ENCODE measurements at places on chromosomes 3 and 15. TPM values are rescaled to one million over a fixed set of nuclear protein-coding genes. Genes with fewer than 3 reads are reported as not detected.

DNA sequence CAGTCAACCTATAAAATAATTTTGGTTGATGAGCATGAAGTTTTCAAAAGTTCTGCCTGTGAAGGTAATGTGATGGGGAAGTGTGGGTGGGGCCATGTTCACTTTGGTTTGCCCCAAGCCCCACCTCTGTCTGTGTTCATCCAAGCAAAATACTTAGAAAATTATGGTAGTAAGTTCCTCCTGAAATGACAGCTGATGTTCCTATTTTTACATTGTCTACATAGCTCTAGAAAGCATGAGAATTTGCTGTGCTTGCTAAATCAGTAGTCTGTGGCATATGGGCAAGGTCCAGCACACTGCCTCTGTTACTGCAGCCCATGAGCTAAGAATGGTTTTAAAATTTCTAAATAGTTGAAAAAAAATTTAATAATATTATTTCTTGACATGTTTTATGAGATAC, 21.9 kb upstream of the CP start:
- no peak overlapping the region for H3K27ac ChIP-seq
- no peak for DNase-seq
- no peaks in the 10 kb centered on the region for H3K36me3 ChIP-seq
- H3K27me3 ChIP-seq: no peaks in the 10 kb centered on the region

DNA sequence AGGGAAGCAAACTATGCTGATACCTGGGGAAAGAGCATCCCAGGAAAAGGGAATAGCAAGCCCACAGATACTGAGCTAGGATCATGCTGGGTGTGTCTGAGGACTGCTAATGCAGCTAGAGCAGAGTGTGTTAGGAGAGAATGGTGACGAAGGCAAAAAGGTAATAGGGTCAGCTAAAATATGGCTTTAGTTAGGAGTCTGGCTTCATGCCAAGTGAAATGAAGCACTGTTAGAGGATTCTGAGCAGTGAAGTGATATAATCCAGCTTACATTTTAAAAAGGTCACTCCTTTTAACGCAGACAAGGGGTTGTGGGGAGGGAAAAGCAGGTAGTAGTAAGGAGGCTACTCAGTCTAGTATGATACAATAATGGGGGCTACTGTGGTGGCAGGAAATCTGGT, 30.4 kb downstream of the SECISBP2L start:
- no peak overlapping the region for H3K27ac ChIP-seq
- peaks cover 61% of the 10 kb centered on the region for H3K36me3 ChIP-seq
- no peaks in the 10 kb centered on the region for H3K4me1 ChIP-seq
- H3K4me3 ChIP-seq: no peak overlapping the region

DNA sequence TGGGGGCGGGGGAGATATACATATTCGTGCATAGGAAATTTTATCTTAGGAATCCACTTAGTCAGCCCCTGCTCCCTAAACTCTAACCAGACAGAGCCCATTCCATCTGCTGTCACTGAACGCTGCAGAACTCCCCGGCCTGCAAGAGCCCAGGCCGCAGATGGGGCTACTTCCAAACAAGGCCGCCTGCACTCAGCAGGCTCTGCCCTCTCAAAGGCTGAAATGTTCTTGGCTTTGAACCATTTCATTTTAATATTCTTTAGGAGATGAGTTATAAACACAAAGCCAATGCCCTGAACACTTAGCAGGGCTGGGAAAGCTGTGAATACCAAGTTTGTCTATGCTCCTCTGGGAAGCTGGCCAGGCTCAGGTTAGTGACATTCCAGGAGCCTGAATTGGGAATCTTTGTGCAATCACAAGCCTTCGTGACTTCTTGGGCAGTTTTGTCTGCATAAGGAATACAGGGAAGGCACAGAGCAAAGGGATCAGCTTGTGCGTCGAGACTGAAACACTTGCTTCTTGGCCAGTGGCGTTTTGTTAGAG, 65.0 kb downstream of the SYNM start:
- no peak overlapping the region for H3K4me3 ChIP-seq
- peaks cover 3% of the 10 kb centered on the region for H3K36me3 ChIP-seq
- H3K27me3 ChIP-seq: no peaks in the 10 kb centered on the region
- H3K4me1 ChIP-seq: peaks cover 8% of the 10 kb centered on the region

GRCh38 chr15:93299675-93300074, 210.7 kb upstream of the RGMA start:
- H3K36me3 ChIP-seq: no peaks in the 10 kb centered on the region
- no peak for DNase-seq
- H3K4me3 ChIP-seq: no peak overlapping the region
- H3K27me3 ChIP-seq: no peaks in the 10 kb centered on the region

DNA sequence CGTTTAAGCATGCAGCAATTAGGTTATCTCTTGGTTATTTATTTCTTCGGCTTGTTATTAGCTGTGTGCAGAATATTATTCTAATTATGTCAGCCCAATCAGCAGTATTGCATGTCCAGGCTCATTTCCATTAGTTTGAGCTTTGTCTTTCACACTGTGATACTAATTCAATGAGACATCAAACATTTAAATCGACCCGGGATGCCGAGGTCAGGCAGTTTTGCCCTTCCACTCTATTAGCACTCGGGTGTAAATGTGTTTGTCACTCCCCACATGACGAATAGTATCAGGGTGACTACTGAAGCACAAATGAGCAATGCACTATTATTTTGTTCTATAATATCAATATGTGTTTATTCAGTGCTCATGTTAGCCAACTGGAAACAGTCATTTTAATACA, 170.9 kb downstream of the ANXA2 start:
- no peak overlapping the region for H3K27ac ChIP-seq
- no peaks in the 10 kb centered on the region for H3K27me3 ChIP-seq
- DNase-seq: no peak
- no peaks in the 10 kb centered on the region for H3K36me3 ChIP-seq

DNA sequence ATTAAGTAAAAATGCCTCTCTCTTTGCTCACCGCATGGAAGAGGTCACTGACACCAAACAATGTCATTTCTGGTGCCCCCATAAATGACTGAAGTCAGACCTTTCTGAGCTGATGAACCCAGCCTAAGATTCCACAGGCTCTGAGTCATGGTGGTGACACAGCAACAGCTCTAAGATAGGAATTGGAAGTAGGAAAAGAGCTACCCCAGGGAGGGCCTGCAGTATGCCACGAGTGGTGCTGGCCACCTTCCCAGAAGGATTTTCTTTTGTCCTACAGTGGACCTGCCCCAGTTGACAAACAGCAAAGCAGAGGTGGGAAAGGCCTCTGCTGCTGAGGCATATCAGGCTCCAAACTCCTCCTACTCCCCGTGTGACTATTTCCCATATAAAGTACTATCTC, 208.1 kb downstream of the MINAR1 start:
- H3K27me3 ChIP-seq: no peaks in the 10 kb centered on the region
- no peaks in the 10 kb centered on the region for H3K4me1 ChIP-seq
- H3K4me3 ChIP-seq: no peak overlapping the region
- H3K27ac ChIP-seq: no peak overlapping the region
- DNase-seq: no peak
- H3K36me3 ChIP-seq: no peaks in the 10 kb centered on the region

DNA sequence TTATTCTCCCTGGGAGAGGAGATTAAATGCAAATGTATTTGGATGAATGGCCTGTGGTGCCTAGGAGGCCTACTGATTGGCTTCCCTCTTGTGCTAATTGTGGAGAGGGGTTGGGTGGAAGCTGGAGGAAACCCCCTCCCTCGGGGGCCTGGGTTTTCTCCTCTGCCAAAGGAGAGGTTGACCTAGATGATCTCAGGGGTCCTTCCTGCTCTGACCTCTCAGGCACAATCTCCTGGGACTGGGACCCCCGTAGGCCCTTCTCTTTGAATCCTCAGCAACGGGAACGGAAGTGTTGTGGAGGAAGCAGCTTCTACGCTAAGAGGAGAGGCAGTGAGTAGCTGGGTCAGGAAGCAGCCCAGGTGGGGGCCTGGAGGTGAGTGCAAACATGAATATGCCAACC, 40.5 kb upstream of the MAGEF1 start:
- no peak overlapping the region for H3K27ac ChIP-seq
- H3K4me3 ChIP-seq: no peak overlapping the region
- peaks cover under 1% of the 10 kb centered on the region for H3K4me1 ChIP-seq
- no peak for DNase-seq

GRCh38 chr15:62805502-62805901, 237.0 kb upstream of the TPM1 start:
- H3K36me3 ChIP-seq: peaks cover 75% of the 10 kb centered on the region
- DNase-seq: no peak
- no peaks in the 10 kb centered on the region for H3K27me3 ChIP-seq
- H3K27ac ChIP-seq: no peak overlapping the region
- no peaks in the 10 kb centered on the region for H3K4me1 ChIP-seq

- no peaks in the 10 kb centered on the region for H3K36me3 ChIP-seq
- no peak for DNase-seq
- no peaks in the 10 kb centered on the region for H3K27me3 ChIP-seq
- H3K4me1 ChIP-seq: no peaks in the 10 kb centered on the region
- H3K27ac ChIP-seq: no peak overlapping the region
Measured at GRCh38 chr3:58657036-58657520, 9.5 kb downstream of the FAM3D start.

DNA sequence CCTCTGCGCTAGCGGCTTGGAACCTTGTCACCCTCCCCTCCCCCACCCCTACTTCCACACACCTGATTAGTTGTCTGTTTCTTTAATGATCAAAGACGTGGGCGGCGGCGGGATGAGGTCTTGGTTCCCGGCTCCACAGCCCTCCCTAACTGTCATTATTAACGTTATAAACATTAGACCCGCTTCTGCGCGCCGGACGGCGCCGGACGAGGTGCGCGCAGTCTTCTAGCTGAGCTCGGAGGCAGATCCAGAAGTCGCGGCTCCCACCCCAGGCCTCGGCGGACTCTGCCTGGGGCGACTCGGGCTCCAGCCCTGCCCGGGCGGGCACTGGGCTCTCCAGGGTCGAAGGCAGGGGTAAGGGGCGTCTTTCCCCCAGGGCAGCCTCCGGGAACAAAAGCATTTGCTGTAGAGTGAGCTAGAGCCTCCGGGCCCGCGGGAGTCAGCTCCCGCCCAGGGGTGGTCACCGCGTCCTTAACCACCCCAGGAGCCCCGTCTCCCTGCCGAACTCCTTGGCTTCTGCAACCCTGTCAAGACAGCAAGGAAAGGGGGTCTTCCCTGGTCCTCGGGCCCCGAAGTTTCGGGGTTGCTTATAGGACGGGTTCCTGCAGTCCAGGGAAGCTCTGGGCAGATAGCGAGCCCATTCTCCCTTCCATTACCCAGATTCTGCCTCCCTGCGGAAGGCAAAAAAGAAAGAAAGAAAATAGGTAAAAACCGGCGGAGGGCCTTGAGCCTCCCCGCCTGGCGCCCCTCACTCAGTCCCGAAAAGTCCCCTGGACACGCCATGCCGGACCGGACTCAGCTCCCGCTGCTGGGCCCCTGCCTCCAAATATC, 2.2 kb upstream of the ISLR2 start:
- H3K27ac ChIP-seq: no peak overlapping the region
- H3K27me3 ChIP-seq: peaks cover 21% of the 10 kb centered on the region
- DNase-seq: no peak
- H3K4me1 ChIP-seq: no peaks in the 10 kb centered on the region

- H3K36me3 ChIP-seq: no peaks in the 10 kb centered on the region
- no peak for DNase-seq
- H3K27ac ChIP-seq: no peak overlapping the region
Measured at GRCh38 chr3:9311228-9311627, 51.6 kb upstream of the THUMPD3 start.

DNA sequence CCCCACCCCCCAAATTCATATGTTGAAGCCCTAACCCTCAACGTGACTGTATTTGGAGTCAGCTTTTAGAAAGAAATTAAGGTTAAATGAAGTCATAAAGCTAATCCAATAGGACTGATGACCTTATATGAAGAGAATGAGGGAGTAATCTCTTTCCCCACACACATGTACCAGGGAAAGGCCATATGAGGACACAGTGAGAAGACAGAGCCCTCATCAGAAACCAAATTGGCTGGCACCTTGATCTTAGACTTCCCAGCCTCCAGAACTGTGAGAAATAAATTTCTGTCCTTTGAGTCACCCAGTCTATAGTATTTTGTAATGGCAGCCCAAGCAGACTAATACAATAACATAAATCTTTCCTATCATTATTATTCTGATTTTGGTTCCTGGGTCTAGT, 194.7 kb upstream of the NANOGP8 start:
- H3K4me3 ChIP-seq: no peak overlapping the region
- H3K4me1 ChIP-seq: no peaks in the 10 kb centered on the region
- H3K27me3 ChIP-seq: no peaks in the 10 kb centered on the region
- no peak for DNase-seq

DNA sequence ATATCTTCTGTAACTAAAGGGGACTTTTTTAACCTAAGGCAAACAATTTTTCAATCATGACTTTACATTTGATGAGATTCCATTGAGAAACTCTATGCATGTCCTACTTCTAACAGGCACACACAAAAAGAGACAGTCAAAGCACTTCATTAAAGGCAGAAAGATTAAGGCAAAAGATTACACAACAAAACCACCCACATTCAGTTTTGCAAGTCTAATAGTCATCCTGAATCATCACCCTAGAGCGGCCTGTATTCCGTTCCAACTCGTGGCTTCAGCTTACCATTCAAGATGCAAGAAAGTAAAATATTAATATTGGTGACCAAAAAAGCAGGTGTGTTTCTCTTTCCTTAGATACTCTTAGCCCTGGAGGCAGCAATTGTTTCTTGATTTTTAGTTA, 205.9 kb downstream of the P3H2 start:
- no peaks in the 10 kb centered on the region for H3K4me1 ChIP-seq
- no peaks in the 10 kb centered on the region for H3K36me3 ChIP-seq
- no peaks in the 10 kb centered on the region for H3K27me3 ChIP-seq
- H3K27ac ChIP-seq: no peak overlapping the region

DNA sequence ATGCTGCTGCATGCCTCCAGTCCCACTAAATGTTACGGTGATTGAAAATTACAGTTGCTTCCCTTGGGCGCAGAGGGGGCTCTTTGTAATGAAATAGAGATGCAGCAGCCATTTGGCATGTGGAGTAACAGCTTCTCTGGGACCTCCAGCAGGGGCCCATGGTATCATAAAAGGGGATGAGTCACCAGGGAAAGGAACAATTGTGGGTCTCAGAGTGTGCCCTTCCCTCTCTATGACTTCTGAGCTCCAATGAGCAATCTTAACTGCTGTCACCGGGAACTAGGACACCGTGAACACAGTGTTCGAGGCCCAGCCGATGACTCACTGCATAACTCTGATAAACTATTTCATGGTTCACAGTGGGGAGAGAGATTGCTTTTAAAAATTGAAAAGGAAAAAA, 164.8 kb upstream of the NUDT16 start:
- H3K27me3 ChIP-seq: no peaks in the 10 kb centered on the region
- H3K36me3 ChIP-seq: no peaks in the 10 kb centered on the region

SIDT1 gene
- not detected for total RNA-seq

ELL3 gene
- total RNA-seq: 39.5 TPM

HHATL gene
- total RNA-seq: not detected

OSBPL10 gene
- total RNA-seq: 169 TPM

SLC2A2 gene
- total RNA-seq: not detected

CD96 gene
- total RNA-seq: 0.32 TPM

STRIT1 gene
- not detected for total RNA-seq

ABCC5 gene
- 16.2 TPM for total RNA-seq

GRK7 gene
- not detected for total RNA-seq

MUC13 gene
- not detected for total RNA-seq
